Neural cell (in vitro differentiated cells): ENCODE measurements at places on chromosomes 11 and 22. TPM values are rescaled to one million over a fixed set of nuclear protein-coding genes. Genes with fewer than 3 reads are reported as not detected.

The SLC22A6 gene
- polyA plus RNA-seq: not detected in 2 replicates

The KDM4E gene
- not detected in 2 replicates for polyA plus RNA-seq

The CCDC116 gene
- 0.28 and 1.1 TPM in 2 replicates for polyA plus RNA-seq

The ZP1 gene
- polyA plus RNA-seq: 0.62 and 1.5 TPM in 2 replicates

The MRGPRG gene
- not detected in 2 replicates for polyA plus RNA-seq
